Activated CD4-positive, alpha-beta memory T cell treated with anti-CD3 and anti-CD28 coated beads for 36 hours (primary cell): ENCODE measurements at places on chromosomes 3 and 15. TPM values are rescaled to one million over a fixed set of nuclear protein-coding genes. Genes with fewer than 3 reads are reported as not detected.

- H3K27ac ChIP-seq: no peak overlapping the region
- DNase-seq: no peak
- H3K4me3 ChIP-seq: no peak overlapping the region
Measured at GRCh38 chr3:140726066-140726465, 48.2 kb downstream of the TRIM42 start.

Gene SLCO2A1
- not detected for total RNA-seq

DNA sequence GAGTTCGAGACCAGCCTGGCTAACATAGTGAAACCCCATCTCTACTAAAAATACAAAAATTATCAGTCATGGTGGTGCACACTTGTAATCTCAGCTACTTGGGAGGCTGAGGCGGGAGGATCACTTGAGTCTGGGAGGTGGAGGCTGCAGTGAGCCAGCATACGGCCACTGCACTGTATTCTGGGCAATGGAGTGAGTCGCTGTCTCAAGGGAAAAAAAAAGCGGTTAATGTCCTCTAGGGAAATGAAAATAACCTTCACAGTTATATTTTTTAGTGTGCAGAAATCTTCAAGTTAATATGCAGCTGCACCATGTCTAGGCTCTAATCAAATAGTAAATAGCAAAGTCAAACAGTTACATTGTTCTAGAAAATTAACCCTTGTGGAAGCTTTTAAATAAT is 14.8 kb downstream of the CEP19 start:
- H3K4me3 ChIP-seq: no peak overlapping the region
- DNase-seq: no peak
- H3K27me3 ChIP-seq: no peaks in the 10 kb centered on the region

- DNase-seq: no peak
- H3K36me3 ChIP-seq: no peaks in the 10 kb centered on the region
- H3K4me3 ChIP-seq: no peak overlapping the region
- H3K27me3 ChIP-seq: no peaks in the 10 kb centered on the region
- no peak overlapping the region for H3K27ac ChIP-seq
Measured at GRCh38 chr3:19213603-19214220, 65.4 kb downstream of the KCNH8 start.

GRCh38 chr3:184642631-184643285 is 69.1 kb downstream of the MAGEF1 start:
- no peak overlapping the region for H3K27ac ChIP-seq
- no peaks in the 10 kb centered on the region for H3K27me3 ChIP-seq
- no peaks in the 10 kb centered on the region for H3K4me1 ChIP-seq
- DNase-seq: no peak
- H3K36me3 ChIP-seq: no peaks in the 10 kb centered on the region
- H3K4me3 ChIP-seq: no peak overlapping the region

Gene GOLGA8G
- total RNA-seq: not detected

- no peak for DNase-seq
- H3K27ac ChIP-seq: no peak overlapping the region
- H3K36me3 ChIP-seq: no peaks in the 10 kb centered on the region
- H3K4me3 ChIP-seq: no peak overlapping the region
Measured at GRCh38 chr15:88606070-88606794, 14.9 kb upstream of the AEN start.

- no peaks in the 10 kb centered on the region for H3K36me3 ChIP-seq
- no peaks in the 10 kb centered on the region for H3K4me1 ChIP-seq
- no peaks in the 10 kb centered on the region for H3K27me3 ChIP-seq
- H3K4me3 ChIP-seq: no peak overlapping the region
- no peak for DNase-seq
Measured at GRCh38 chr3:156406393-156406792, 148.5 kb downstream of the SSR3 start.

GRCh38 chr15:50544368-50544767 is 2.1 kb downstream of the USP50 start:
- no peak overlapping the region for H3K27ac ChIP-seq
- no peaks in the 10 kb centered on the region for H3K36me3 ChIP-seq
- peaks cover 3% of the 10 kb centered on the region for H3K27me3 ChIP-seq
- no peaks in the 10 kb centered on the region for H3K4me1 ChIP-seq
- no peak for DNase-seq

DNA sequence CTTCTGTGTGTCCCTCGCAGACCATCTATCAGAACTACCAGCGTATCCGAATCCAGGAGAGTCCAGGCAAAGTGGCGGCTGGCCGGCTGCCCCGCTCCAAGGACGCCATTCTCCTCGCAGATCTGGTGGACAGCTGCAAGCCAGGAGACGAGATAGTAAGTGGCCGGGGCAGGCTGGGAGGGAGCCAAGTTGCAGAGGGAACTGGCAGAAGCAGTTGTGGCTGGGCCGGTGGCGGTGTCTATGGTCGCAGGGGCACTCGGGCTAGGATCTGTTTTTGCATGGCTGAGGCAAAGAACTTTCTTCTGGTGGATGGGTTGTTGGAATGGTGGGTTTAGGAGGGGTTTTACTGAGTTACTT is 10.1 kb downstream of the MCM2 start:
- no peaks in the 10 kb centered on the region for H3K27me3 ChIP-seq
- H3K36me3 ChIP-seq: peaks cover 80% of the 10 kb centered on the region
- H3K27ac ChIP-seq: no peak overlapping the region
- peaks cover 4% of the 10 kb centered on the region for H3K4me1 ChIP-seq
- no peak for DNase-seq
- H3K4me3 ChIP-seq: no peak overlapping the region

GRCh38 chr3:27508424-27508823 is 24.2 kb upstream of the SLC4A7 start:
- H3K36me3 ChIP-seq: no peaks in the 10 kb centered on the region
- H3K4me1 ChIP-seq: peaks cover 2% of the 10 kb centered on the region
- no peak overlapping the region for H3K27ac ChIP-seq
- H3K27me3 ChIP-seq: no peaks in the 10 kb centered on the region

Gene UBAP1L
- 2.4 TPM for total RNA-seq

DNA sequence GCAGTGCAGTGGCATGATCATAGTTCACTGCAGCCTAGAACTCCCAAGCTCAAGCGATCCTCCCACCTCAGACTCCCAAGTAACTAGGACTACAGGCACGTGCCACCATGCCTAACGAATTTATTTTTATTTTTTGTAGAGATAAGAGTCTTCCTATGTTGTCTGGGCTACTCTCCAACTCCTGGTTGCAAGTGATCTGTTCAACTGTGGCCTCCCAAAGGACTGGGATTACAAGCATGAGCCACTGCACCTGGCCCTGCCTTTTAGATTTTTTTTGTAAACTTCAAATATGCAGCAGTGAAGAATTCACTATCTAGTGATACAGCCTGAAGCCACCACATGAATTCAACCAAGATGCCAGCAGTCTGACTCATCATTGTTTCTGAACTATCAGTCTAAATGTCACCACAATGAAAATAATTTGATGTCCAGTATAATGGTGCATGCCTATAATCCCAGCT is 32.7 kb downstream of the UBXN7 start:
- no peak overlapping the region for H3K4me3 ChIP-seq
- H3K27ac ChIP-seq: no peak overlapping the region
- no peaks in the 10 kb centered on the region for H3K27me3 ChIP-seq
- no peaks in the 10 kb centered on the region for H3K4me1 ChIP-seq
- H3K36me3 ChIP-seq: peaks cover 4% of the 10 kb centered on the region

Gene ACVR2B
- 7.8 TPM for total RNA-seq

Gene SLC27A2
- 22.5 TPM for total RNA-seq

DNA sequence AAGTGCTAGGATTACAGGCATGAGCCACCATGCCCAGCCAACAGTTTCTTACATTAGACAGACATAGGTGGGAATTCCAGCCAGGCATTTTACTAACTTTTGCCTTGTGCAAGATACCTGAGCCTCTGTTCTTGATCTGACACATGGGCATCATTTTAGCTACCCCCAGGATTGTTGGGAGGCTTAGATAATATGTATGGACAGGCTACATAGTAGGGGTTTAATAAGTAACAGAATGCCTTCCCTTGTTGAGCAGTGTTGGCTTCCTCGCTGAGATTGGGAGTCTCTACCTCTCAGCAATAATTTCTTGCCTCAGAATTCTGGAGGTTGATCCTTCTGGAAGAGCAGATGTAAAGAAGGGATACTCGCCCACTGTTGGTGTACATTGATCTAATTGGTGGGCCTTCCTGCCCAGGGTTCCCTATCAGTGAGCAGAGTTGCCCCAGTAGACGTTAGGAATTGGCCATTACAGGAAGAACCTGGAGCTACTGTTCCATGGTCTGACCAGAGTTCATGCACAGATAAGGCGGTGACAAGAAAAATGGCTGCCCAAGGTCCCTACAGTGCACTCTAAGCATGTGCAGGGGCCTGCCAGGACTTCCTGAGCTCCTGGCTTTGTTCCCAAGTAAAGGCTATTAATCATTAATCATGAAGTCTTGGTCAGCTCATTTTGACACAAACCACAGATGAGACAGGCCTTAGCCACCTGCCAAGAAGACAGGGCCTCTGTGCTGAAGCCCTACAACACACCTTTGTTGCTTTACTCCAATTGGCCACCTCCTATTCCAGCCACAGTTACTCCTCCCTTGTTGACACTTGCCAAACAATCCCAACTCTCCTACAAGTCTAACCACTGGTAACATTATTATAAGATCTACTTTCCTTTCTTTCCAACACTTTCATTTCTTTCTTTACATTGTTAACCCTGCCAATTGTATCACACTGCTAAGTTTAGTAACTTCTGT is 5.0 kb upstream of the IL17RE start:
- H3K4me3 ChIP-seq: no peak overlapping the region
- peaks cover 19% of the 10 kb centered on the region for H3K36me3 ChIP-seq
- DNase-seq: no peak
- peaks cover 40% of the 10 kb centered on the region for H3K4me1 ChIP-seq
- no peaks in the 10 kb centered on the region for H3K27me3 ChIP-seq
- H3K27ac ChIP-seq: no peak overlapping the region

Gene KLF15
- total RNA-seq: 0.46 TPM

Gene TMC3
- total RNA-seq: not detected

DNA sequence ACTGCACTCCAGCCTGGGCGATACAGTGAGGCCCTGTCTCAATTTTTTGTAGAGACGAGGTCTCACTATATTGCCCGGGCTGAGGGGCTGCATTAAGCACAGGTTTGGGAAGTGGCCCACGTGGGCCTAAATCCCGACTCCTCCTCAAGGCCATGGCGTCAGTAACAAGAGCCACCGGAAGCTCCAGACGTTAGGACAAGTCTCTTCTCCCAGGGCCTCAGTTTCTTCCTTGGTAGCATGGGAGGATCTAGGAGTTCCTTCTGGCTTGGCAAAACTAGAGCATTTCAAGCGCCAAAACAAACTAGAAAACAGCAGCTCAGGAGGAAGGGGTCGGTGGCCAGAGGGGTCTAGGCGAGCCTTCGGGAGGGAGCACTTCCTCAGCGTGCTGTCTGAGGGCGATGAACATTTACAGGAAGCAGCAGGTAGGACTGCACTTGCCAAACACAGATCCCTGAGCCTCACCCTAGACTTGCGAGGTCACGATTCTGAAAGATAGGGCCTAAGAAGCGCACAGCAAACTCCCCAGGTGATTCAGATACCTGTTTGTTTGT is 536 bp downstream of the SNAPC5 start:
- H3K27ac ChIP-seq: peak overlapping the region; percentile 92
- no peak for DNase-seq
- H3K27me3 ChIP-seq: no peaks in the 10 kb centered on the region

GRCh38 chr15:81843226-81843625 is 202.6 kb downstream of the MEX3B start:
- H3K27ac ChIP-seq: no peak overlapping the region
- H3K4me1 ChIP-seq: no peaks in the 10 kb centered on the region

Gene NAALADL2
- total RNA-seq: not detected
